Activated T-helper 17 cell treated with anti-CD3 and anti-CD28 coated beads, Interleukin-2, amount 50 U/mL, for 72 hours (primary cell): ENCODE measurements at places on chromosomes 1 and 21. TPM values are rescaled to one million over a fixed set of nuclear protein-coding genes. Genes with fewer than 3 reads are reported as not detected.
A peak's percentile ranks its signal among the peaks of the same experiment; 100 is the strongest.

CYP4A11 gene
- not detected for total RNA-seq

HTR1D gene
- total RNA-seq = not detected

MIXL1 gene
- 0.15 TPM for total RNA-seq

SEC16B gene
- total RNA-seq = not detected

ECM1 gene
- total RNA-seq = 2.0 TPM

KCNK2 gene
- not detected for total RNA-seq

CD1E gene
- not detected for total RNA-seq

BEND5 gene
- 5.3 TPM for total RNA-seq

GRCh38 chr1:50959303-50959912 lies 659 bp downstream of the FAF1 start:
- ATAC-seq = peak; percentile 37

DNA sequence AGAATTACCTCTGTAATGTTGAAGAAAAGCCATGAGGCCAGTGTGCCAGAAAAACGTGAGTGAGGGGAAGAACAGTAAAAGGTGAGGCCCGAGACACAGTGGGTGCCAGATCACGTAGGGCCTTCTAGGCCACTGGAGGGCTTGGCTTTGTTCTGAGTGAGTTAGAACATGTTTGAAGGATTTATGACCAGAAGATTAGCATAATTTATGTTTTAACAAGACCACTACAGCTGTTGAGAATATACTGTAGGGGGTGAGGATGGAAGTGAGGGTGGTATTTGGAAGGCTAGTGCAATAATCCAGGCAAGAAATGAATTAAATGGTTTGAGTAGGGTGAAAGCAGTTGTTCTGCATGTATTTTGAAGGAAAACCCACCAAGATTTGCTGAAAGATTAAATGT lies 56.3 kb downstream of the LRRC8C start:
- ATAC-seq = no peak

DNA sequence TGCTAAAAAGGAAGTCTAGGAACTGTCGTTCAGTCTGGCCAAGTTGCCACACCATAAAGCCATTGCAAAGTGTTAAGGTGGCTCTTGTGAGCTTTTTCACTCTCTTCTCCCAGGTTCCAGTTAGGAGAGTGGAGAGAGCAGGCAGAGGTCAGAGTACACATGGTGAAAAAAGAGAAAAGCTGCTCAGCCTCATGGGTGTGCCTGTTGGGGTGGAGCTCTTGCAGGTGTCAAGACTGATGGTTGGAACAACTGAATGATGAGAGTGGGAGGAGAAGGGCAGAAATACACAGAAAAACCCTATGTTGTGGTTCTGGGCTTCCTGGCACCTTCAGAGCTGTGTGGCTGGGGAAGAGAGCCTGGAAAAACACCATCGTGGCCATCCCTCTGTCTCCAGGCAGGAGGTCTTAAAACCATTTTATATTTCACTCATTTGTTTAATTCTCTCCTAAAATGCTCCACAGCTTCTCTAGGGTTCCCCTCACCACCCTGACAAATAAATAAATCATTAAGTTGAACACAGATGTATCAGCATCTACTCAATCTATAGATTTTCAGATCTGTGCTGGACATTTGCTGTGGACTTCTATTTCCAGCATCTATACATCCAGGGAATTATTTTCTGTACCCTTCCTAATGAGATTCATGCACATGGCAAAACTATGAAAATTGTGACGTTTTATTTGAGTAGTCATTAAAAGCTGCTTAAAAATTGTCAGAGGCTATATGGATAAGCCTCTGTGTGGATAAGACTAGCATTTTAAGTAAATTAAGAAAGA lies 17.5 kb downstream of the UBASH3A start:
- ATAC-seq = peak; percentile 52

DNA sequence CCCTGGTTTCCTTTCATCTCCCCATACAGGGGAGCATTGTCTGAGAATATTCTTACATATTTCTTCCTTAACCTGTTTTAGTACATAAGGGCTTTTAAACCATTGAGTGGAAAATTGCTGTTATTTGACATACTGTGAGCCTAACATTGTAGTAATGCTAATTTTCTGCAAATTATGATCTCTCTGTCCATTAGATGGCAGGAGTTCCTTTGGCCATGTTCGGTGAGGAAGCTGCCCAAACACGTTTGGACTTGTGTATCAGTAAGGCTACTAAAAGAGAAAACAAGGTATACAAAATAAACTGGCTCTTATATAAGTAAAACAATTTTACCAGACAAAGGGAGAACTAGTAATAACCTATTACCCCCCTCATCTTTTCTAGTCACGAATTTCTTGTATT lies 29.2 kb downstream of the CDC7 start:
- no peak for ATAC-seq

DNA sequence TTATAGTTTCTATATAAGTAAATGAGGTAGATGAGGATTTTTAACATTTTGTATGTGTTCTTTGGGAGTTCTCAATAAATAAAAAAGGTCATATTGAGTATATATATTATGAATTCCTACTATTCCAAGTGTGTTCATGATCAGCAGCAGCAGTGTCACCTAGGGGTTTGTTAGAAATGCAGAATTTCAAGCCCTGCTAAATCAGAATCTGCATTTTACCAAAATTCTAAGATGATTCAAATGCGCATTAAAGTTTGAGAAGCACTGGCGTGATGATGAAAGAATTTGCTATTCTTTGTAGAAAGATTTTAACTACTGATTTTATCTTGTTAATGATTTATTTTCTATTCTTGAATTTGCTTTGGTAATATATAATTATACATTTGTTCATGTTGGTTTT lies 28.7 kb downstream of the F3 start:
- no peak for ATAC-seq

DNA sequence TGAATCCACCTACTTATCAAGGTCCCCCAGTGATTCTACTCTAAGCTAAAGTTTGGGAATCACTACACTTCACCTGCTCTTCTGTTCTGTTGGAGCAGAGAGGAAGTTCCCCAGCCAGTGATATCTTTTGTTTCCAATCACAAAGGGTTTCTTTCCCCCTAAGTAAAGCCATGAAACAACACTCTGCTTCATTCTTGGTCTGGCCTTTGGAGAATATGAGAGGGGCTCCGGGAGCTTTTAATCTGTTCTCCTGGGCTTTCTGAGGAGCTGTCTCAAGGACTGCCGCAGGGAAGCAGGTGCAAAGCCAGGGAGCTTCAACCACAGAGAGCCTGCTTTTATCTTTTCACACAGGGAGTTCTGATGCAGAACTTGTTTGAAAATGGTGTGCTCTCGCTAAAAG lies 10.1 kb upstream of the SLAMF9 start:
- no peak for ATAC-seq

DNA sequence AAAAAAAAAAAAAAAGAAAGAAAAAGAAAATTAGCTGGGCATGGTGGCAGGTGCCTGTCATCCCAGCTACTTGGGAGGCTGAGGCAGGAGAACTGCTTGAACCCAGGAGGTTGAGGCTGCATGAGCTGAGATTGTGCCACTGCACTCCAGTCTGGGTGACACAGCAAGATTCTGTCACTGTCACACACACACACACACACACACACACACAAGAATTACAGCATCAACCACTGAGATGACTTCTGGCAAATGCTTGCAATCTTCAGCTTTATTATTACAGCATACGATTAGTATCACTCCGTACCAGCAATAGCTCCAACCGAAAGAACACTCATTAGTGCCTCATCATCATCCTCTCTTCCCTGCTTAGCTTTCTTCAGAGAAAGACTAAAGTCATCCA lies 4.6 kb downstream of the ORC1 start:
- no peak for ATAC-seq

DNA sequence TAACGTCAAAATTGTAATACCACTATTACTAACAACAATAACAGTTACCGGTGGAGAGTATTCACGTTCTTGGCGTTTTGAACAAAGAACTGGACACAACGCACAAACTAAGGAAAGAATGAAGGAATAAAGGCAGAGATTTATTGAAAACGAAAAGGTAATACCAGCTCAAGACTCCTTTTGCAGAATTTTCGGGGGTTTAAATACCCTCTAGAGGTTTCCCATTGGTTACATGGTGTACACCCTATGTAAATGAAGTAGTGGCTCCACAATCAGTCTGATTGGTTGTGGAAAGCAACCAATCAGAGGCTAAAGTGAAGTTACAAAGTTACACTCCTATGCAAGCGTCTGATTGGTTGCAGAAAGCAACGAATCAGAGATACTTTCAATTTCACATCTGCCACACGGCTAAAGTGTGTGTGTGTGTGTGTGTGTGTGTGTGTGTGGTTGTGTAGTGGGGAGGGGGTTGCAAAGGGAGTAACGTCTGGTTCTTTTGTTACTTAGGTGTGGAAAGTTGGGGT lies 1.1 kb upstream of the GTF2B start:
- ATAC-seq = peak; percentile 44

- ATAC-seq = no peak
Measured at GRCh38 chr1:176897350-176898236, 266.9 kb downstream of the ASTN1 start.

GRCh38 chr1:90705956-90706355 lies 11.1 kb downstream of the BARHL2 start:
- no peak for ATAC-seq

GRCh38 chr1:56676571-56677035 lies 31.5 kb downstream of the PRKAA2 start:
- ATAC-seq = no peak

DNA sequence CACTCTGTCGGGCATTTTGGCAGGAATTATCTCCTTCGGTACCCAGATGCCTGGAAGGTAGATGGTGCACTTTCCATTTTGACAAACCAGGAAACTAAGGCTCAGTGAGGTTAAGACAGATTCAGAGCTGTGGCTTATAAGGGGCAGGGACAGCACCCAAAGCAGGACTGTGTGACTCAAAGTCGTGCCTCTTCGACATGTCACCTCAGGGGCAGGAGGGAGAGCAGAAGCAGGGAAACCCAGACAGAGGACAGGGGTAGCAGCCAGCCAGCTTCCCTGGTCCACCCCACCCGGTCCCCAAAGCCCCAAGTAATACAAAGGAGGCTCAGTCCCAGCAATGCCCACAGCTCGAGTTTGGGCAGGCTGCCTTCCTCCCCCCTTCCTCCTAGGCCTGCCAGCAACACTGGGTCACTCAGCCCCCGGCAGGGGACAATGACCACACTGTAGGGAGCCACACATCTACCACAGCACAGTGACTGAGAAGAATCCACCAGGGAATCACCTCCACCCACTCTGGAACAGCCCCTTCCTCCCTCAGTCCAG lies 2.5 kb downstream of the RHOC start:
- ATAC-seq = peak; percentile 75

- no peak for ATAC-seq
Measured at GRCh38 chr1:243765676-243766075, 84.4 kb downstream of the AKT3 start.

- no peak for ATAC-seq
Measured at GRCh38 chr1:46458846-46459245, 30.8 kb upstream of the DMBX1 start.

DNA sequence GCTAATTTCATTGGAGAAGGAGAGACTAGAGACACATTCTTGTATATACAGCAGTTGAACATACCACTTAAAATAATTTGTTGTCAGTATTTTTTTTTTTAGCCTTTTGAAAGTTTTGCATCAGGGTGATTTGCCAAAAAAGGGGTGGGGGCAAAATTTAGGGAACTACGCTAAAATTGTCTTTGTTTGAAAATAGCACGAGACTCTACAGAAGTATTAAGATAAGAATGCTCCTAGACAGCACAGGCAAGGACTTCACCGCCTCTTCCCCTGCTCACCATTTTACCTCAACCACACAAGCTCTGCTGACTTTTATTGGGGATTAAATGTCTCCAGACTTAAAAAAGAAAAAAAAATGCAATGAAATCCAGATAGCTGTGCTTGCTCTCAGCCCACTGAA lies 236.1 kb upstream of the USP25 start:
- no peak for ATAC-seq

DNA sequence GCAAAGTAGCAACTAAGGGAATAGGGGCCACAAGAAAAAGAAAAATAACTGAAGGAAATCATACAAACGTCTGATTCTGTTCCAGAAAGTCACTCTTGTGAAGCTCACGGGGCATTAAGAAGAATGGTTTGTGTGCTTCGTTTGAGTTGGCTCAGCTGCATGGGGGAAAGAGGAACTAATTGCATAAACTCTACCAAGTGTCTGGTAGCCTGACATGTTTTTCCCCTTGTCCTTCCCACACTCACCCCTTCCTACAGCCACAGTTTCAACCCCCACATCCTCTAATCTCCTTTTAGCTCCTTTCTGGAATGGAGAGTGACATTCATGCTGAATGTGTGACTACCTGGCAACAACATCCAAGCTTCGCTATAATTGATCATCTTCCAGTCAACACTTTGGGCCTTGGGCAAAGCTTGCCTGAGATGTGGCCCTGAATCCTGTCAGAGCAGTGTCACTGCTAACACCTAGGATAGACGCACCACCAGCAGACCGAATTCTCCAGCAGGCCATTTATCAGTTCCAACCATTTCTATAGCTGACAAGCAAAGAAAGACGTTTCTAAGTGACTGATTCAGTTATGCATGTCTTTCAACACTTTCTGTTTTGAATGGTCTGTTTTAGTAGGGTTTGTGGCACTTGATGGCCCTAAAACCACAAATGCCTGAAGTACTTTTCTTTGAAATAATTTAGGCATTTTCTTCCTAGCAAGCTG lies 439.6 kb downstream of the TTLL7 start:
- ATAC-seq = no peak

DNA sequence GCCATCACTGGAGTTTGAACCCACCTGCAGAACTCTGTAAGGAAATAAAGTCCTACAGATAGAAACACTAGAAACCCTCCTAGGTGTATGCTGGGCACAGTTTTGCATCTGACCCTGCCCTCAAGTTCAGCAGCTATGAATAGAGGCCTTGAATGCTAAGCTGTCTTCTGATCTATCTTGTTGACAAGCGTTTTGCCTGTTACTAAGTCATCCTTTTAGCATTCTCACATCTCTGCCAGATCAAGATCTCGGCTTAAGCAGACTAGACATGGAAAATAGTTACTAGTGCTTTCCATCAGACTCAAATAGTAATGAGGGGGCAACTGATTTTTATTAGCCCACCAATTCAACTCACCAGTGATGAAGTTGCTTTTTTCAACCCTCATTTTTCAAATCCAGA lies 10.5 kb downstream of the TBX15 start:
- no peak for ATAC-seq

GRCh38 chr1:227919906-227920305 lies 27.8 kb downstream of the WNT9A start:
- no peak for ATAC-seq

DNA sequence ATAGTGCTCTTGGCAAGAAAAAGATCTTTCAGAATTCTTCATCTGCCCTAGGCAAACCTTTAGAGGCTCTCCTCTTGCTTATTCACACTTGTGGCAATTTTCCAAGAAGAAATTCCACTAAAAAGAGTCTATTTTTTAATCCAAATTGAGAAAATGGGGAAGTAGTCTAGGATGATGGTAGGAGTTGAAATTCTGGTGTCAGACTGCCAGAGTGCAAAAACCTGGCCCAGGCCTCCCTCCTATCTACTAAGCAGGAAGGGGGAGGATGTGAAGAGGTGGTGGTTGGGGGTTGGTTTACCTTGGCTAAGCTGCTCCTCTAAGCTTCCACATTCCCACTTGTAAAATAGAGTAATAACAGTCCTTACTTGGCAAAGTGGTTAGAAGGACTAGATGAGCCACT lies 120.6 kb upstream of the KCNJ15 start:
- ATAC-seq = no peak

- ATAC-seq = no peak
Measured at GRCh38 chr1:117760069-117760468, 154.2 kb downstream of the TENT5C start.
